Activated naive CD4-positive, alpha-beta T cell (primary cell): ENCODE measurements at places on chromosomes 1 and 21.

GRCh38 chr1:9367806-9368205, 75.1 kb downstream of the SPSB1 start:
- DNase-seq: no peak

- DNase-seq: no peak
Observed at GRCh38 chr1:168520052-168520751, 23.6 kb downstream of the XCL2 start.

- DNase-seq: no peak
Observed at GRCh38 chr1:209040351-209040750, 543.2 kb upstream of the CAMK1G start.

GRCh38 chr1:157580179-157580827, 17.6 kb downstream of the FCRL4 start:
- no peak for DNase-seq

GRCh38 chr1:178928976-178929375, 58.1 kb upstream of the ANGPTL1 start:
- no peak for DNase-seq

DNA sequence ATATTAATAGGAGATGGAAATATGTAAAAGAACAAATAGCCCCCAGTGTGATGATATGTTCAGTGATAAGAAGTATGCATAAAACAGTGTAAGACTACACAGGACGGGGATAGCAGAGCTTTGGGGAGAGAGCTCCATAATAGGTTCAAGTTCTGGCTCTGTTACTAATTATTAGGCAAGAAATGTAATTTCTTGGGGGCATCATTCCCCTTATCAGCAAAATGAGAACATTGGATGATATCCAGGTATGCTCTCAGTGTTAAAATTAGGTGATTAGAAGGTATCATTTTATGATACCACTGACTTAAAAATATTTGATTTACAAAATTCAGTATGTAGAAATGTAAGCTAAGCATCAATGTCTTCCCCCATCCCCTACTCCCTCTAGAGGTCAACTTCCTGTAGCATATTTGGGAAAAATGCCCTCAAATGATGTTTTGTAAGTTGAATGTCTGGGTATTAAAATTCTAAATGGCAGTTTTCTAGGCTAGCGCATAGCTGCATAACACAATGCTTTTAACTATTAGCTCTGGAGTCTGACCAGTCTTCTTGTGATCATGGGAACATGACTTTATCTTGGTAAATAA, 585.7 kb upstream of the CAMK1G start:
- no peak for DNase-seq

DNA sequence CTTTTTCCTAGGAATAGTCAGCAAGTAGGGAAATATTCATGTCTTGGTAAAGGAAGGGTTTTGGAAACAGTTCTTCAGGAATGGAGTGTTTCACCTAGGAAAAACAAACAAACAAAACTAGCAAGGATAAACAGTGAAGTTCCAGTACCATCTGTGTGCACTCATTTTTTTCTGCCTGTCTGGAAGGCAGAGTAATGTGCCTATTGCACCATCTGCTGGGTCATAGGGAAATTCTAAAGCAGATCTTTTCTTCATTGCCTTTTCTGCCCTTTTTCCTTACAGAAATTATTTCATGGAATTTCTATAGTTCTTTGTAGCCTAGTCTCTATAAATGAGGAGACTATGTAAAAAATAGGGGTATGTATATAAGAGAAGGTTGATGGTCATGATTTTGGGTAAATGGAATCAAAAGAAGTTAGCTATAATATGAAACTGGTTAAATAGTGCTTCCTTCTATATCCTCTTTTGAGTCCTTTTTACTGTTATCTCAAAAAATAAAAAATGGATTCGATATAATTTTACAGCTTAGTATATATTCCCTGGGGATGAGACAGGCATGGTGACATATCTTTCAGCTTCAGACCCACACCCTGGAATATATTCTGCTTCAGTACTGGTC, 3.4 kb upstream of the HRNR start:
- no peak for DNase-seq

GRCh38 chr1:40709100-40709801, 17.7 kb downstream of the NFYC start:
- DNase-seq: no peak

DNA sequence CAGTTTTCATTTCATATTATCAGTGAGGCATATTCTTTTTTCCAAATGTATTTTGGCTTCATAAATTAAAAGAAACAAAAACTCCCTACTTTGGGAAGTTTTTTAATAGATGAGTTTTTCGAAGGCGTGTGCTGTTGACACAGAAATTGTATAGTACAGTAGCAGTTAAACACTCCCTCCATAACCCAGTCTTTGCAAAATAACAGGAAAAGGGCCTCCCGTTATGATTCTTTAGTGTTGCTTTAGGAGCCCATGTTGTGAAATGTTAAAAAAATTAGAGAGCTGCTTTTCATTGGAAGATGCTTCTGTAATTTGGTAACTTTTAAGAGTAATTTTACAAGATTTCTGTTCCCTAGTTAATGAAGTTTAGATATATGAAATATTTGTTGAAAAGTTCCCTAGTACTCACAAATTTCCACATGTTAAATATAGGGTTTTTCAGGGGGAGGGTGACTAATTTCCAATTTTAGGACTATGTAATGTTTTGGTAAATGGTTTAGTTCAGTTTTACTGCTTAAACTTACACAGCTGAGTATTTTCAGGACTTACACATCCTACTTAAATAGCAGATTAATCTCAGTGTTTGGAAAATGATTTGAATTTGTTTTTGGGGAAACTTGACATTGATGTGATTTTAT, 2.0 kb downstream of the CAMSAP2 start:
- no peak for DNase-seq

DNA sequence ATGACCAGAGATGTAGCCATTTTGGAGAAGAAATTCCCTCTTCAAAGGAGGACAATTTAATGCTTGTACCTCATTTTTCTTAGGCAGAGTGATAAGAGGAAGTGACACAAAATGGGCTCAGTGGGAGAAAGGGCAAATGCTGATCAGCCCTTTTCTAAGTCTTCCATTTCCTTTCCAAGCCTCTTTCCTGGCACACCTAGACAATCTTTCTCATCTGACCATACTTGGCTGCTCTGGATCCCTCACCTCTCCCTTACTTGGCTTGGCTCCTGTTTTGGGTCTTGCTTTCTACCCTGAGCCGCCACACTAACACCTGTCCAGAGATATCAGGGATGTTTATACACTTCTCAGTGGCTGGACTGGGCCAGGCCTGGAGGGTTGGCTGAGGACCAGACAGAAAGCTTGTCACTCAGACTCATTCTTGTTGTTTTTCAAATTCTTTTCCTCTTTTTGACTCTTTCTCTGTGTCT, 13.1 kb downstream of the TXNIP start:
- no peak for DNase-seq

GRCh38 chr1:158155673-158156072, 25.0 kb upstream of the CD1D start:
- DNase-seq: no peak

- DNase-seq: no peak
Observed at GRCh38 chr21:39079617-39080016, 103.6 kb downstream of the PSMG1 start.

DNA sequence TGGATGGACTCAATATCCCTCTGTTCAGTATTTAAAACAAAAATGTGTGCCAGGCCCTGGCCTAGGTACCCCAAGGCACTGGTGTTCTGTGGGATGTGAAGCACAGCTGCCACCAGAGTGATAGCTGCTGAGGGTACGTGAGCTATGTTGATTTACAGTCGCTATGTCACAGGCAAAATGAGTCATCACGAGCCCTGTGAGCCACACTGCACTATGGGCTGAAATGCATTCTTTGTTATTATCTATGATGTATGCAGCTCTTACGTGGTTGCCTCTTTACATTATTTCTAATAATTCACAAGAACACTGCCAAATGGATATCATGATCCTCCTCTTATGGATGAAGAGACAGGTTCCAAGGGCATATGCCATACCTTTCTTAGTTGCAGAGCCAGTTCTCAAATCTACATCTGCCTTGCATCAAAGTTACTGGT, 2.1 kb downstream of the TEX38 start:
- no peak for DNase-seq

GRCh38 chr21:29763674-29764073, 176.1 kb downstream of the GRIK1 start:
- no peak for DNase-seq

DNA sequence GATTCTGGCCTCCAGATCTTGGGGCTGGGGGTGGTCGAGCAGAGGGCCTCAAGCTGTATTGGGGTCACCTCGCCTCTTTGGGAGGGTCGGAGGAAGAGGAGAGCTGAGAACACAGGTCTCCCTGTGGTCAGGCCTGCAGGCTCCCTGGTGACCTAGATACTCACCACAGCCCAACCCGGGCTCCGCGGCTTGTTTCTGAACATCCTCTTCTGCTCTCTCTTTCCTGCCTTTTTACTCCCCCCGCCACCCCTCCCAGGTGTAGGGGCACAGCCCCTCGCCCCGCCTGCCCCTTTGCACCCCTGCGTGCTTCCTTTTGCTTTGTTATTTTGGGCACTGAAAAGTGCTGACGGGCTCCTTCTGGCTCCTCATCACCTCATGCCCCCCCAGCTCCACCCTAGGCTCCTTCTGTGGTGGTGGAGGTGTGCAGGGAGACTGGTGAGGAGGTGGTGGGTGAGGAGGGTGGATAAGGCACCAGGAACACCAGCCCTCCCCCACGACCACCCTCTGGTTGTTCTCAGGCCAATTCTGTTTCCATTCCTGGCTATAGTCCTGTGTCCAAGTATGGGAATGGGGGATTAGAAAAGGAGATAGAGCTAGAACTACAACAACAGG, 10.6 kb upstream of the LINGO4 start:
- no peak for DNase-seq

DNA sequence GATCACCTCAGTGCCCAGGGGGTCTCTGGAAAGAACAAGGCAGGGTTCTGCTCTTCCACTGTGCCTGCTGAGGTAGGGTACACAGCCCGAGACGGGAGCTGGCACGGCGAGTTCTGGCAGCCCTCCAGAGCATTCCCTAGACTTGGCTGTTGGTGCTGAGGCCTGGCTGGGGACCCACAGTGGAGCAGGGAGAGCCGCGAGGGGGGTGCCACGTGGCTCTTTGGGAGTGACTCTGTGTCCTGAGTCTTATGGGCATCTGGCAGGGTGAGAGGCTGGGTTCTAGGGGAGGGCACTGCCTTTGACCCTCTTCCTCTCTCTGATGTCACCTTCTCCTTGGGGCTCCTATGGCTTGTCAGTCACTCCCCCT, 336.4 kb downstream of the CAMTA1 start:
- DNase-seq: no peak

DNA sequence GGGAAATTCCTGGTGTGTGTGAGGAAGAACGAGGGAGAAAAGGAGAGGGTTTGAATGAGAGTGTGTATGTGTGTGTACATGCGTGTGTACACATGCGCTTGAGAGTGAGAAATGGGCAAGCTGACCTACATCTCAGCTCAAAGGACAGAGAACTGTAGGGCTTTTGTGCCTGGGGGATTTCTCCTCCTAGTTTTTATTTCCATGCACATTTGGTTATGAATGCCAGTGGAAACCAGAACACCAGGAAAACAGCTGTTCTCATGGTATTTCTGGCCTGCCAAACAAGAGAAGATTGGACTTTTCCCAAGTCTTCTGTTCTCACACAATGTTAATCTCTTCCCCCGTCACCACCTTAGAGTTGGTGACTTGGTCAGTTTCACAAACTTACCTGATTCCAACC, 45.2 kb downstream of the SLC44A3 start:
- no peak for DNase-seq

DNA sequence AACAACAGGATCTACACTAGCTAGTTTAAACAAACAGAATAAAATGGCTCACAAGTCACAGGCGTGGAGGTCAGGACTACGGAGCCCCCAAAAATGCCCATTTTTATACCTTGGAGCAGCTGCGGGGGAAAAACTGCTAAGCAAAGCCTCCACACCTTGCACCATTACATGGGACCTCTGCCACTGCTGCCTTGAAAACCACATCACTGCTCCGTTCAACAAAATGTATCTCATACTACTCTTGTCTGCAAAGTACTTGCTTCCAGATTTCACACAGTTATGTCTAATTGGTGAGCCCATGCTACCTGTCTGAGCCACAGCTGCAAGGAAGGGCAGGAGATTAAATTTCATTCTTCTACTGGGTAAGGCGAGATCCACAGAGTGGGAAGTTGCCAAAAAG, 24.4 kb downstream of the MRPL39 start:
- DNase-seq: no peak

- no peak for DNase-seq
Observed at GRCh38 chr1:160578175-160578524, 1.1 kb downstream of the CD84 start.

DNA sequence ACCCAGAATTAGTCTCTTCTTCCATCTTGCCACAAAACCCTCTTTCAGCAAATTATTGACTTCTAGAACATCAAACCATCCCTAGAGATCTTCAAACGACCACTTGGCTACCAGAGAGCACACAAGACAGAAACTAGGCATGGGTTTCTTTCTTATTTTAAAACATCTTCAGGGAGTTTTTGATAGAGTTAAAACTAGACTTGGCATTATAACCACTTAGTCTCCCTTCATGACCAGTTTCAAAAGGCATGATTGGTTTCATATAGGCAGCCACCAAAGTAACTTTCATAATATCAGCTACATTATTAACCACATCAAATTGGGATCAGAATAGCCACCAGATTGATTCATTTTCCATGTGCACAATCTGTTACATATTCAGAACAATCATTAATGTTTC, 368.4 kb upstream of the GREM2 start:
- no peak for DNase-seq

DNA sequence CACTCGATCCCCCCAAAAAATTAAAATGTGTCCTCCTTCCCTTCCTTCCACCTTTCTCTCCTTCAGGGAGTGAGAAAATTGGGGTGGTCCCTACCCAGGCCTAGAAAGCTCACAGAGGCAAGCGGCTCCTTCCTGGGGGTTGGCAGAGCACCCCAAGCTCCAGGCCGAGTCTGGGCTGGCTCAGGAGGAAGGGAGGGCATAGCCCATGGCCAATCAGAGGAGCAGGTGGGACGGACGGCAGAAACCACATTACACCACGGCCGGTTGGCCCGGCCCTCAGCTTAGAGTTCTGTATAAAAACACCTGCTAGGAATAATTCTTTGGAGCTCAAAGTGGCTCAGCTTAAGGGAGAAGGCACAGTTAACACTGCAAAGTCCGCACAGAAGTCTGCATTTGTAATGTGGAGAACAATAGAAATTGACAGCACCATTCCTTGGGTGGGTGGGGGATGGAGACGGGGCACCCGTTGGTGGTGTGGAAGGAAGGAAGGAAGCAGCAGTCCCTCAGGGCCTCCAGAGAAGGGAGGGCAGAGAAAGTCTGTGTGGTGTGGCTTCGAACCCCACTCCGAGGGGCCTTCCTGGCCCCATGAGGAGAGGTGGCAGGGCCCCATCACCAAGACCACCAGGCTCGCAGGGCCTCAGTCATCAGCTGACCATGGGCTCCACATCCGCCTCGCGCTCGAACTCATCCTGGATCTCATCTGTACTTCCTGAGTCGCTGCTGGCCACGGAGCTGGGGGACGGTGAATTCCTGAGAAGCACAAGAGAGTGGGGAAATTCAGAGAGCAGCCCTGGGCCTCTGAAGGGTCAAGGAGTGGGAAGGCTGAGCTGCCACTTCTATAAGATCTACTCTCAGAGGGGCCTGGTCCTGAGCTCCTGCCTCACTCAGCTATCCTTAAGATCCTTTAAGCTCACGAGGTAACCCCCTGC, 5.8 kb upstream of the ALDH4A1 start:
- DNase-seq: no peak
